ENCODE measurements at places on chromosomes 7 and 10.

DNA sequence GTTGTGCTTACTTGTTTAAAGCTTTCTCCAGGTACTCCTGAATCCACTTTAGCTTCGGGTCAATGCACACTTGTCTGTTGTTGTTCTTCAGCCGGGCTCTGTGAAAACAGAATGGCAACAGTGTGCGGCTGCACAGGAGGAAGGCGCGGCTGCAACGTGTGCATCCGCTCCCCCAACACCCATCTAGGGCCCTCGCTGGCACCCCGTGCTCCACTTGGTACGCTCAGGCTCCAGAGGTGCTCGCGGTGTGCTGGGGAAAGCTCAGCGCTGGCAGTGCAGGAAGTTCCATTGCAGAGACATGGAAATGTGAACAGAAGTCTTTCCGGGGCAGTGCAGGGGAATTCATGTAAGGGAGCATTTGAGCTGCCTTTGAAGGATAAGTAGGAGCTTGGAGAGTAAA is 6.3 kb downstream of the CXCL12 start:
- DNase-seq, result no peak

DNA sequence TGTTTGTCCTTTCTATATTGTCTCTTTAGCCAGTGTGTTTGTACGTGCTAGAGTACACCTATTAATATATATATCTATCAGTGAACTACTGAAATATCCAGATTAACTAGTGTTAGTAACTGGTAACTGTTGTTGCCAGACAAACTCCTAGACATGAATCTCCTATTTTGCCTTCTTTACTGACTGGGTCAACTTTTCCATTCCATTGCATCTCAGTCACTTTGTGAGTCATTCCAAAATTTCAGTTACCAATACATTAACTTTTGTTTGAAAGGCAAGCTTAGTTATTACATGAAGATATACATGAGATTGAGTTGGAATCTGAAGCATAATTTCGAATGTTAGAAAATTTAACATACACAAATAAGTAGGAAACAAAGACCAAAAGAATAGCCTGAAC is 51.4 kb downstream of the BTAF1 start:
- no peak for DNase-seq

GRCh38 chr10:14009371-14010100 is 321.2 kb downstream of the FRMD4A start:
- peak; percentile 31 for DNase-seq

- DNase-seq, result no peak
These were observed 66.1 kb downstream of the CFAP46 start for GRCh38 chr10:132876131-132876860.

DNA sequence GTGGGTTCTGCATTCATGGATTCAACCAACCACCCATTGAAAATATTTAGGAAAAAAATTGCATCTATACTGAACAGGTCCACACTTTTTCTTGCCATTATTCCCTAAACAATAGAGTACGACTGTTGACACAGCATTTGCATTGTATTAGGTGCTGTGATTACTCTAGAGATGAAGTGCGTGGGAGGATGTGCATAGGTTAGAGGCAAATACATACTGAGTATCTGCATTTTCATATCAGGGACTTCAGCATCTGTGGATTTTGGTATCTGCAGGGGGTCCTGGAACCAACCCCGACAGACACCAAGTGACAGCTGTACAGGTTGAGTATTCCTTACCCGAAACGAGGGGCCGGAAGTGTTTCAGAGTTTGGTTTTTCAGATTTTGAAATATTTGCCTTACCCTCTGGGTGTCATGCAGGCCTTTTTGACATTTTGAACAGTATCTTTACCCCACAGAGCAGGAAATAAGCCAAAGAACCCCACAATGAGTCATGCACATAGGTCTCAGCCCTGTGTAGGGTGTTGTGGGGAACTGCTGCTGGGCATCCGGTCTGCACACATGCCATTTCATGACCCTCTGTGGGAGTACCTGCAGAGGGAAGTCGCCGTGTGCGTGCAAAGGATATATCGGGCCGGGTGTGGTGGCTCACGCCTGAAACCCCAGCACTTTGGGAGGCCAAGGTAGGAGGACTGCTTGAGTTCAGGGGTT is 14.5 kb downstream of the NUDT5 start:
- peak; percentile 58 for DNase-seq

GRCh38 chr10:17607060-17607459 is 10.1 kb downstream of the HACD1 start:
- DNase-seq, result no peak

Measured in stimulated activated CD4-positive, alpha-beta T cell treated with anti-CD3 and anti-CD28 coated beads, Interleukin-15, amount 100 ng/mL, for 48 hours (primary cell).